Activated CD4-positive, CD25-positive, alpha-beta regulatory T cell (primary cell): ENCODE measurements at places on chromosomes 16 and 17.

- no peak for DNase-seq
Observed at GRCh38 chr17:31654936-31655335, 204.1 kb downstream of the COPRS start.

DNA sequence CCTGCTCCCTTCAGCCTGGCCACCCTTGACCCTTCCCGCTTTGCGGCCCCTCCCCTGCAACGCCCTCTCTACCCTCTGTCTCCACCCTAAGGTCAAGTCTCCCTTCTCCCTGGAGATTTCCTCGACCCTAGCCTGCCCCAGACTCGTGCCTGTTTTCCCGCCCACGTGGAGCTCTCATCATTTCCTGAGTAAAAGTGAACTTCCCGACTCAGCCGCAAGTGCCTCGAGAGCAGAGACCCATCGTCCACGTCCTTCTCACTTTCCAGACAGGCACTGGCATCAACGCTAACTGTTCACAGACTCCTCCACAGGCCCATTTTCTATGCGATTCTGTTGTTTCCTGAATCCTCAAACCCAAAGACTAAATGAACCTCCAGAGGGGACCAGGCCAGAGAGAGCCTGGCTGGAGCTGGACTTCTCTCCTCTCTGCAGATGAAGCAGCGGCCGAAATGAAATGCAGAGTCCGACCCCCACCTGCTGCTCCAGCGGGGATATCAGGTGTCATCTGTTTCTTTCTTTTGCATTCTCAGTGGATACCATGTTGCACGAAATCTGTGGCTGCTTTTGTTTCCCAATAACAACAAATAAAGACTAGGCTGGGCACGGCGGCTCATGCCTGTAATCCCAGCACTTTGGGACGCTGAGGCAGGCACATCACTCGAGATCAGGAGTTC is 52.5 kb downstream of the RTN4RL1 start:
- DNase-seq: no peak

DNA sequence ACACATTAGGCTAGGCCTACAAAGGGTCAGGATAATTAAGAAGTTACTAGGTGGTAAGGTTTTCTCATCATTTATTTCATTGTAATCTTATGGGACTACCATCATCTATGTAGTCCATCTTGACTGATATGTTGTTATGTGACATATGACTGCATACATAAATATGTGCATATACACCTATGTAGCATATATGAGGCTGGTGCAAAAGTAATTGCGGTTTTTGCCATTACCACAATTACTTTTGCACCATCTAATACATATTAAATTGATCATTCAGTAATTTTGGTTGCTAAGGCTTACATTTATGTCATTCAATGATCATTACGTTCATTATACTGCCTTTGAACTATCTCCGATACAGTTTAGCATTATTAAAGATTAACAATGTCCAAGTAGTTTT is 167.8 kb upstream of the AXIN2 start:
- DNase-seq: no peak

GRCh38 chr16:51710186-51710585 is 559.1 kb upstream of the SALL1 start:
- no peak for DNase-seq

GRCh38 chr16:57825298-57826044 is 23.2 kb upstream of the KIFC3 start:
- DNase-seq: no peak

DNA sequence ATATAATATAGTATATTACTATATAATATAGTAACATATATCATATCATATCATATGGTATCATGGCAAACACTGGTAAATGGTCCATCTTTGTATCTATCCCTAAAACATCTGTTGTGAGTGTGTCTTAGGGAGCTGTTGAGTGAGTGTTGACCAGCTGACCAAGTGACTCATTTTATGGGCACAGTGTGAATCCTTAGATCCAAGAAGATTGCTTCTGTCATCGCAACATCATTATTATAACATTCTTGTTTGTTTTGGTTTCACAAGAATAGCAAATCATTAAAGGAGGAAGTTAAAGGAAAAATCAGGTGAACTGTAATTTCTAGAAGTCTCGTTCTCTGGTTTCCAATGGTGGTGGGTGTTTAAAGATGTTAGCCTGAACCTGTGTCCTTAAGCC is 11.7 kb upstream of the MAF start:
- no peak for DNase-seq

DNA sequence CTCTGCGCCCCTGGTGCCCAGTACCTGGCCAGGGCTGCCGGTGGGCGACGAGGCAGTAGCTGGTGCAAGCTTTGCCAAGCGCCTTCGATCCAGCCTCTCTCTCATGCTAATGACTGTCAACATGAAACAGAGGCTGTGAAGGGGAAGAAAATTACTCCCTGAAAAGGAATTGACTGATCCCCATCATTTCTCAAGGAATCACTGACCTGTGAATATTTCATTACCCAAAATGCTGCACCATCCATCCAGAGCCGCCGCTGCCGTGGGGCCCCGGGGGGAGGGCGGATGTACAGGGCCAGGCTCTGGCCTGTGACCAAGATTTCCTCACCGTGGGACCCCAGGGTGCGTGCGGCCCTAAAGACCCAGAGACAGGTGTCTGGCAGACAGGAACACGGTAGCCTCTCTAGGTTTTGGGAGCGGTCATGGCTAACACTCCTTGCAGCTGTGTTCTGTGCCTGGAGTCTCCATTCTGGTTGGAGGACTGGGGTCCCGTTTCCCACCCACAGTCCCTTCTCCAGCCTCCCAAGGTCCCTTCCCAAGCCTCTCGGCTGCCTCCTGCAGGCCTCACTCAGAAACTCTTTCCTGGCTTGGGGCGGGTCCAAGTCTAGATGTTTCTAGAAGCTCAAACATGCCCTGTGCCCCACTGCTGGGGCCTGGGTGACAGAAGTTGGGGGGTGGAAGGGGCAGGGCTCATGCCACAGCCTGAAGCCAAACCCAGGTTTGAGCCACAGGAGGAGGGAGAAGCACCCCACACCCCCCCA is 73.3 kb downstream of the ENGASE start:
- no peak for DNase-seq

DNA sequence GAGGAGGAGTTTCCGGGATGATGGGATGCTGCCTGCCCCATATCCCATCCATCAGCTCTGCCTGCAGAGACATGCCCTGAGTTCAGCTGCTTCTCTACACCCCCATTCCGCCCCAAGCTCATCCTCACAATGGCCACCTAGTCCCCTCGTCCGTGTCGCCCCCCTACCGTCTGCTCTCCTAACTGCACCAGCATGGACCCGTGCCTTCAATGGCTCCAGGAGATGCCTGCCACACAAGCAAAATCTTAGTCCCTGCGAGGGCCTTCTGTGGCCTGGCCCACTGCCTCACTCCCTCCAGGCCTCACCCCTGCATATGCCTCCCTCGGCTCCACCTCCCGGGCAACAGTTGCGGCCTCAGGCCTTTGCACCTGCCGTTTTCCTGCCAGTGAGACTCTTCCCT is 1.8 kb upstream of the TELO2 start:
- no peak for DNase-seq

DNA sequence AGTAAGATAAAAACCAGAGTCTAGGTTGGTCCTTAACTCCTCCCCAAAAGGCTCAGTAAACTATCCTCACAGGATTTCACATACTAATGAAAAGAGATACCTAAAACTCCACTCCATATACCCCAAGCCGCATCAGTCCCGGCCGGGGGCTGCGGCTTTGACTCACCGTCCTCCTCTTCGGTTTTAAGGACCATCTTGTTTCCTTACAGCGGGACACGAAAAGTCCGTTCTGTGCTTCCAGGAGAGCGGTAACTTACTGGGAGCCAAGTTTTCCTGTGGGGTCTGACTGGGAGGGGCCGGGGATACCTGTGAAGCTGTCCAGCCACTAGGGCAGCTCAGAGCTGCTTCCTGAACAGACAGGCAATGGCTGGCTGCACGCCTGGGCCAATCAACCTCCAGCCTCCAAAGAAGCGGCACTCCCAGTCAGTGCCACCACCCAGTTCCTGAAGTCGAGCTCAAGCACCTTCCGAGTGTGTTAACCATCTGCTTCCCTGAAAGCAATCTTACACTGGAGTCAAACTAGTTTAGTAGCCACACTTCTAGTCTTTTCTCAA is 45.5 kb downstream of the CYTH1 start:
- DNase-seq: no peak

- DNase-seq: no peak
Observed at GRCh38 chr17:73393962-73394361, 82.2 kb upstream of the CDC42EP4 start.
